ENCODE measurements at places on chromosomes 4 and X.

GRCh38 chr4:158080354-158080753, 92.5 kb downstream of the GASK1B start:
- DNase-seq = no peak

DNA sequence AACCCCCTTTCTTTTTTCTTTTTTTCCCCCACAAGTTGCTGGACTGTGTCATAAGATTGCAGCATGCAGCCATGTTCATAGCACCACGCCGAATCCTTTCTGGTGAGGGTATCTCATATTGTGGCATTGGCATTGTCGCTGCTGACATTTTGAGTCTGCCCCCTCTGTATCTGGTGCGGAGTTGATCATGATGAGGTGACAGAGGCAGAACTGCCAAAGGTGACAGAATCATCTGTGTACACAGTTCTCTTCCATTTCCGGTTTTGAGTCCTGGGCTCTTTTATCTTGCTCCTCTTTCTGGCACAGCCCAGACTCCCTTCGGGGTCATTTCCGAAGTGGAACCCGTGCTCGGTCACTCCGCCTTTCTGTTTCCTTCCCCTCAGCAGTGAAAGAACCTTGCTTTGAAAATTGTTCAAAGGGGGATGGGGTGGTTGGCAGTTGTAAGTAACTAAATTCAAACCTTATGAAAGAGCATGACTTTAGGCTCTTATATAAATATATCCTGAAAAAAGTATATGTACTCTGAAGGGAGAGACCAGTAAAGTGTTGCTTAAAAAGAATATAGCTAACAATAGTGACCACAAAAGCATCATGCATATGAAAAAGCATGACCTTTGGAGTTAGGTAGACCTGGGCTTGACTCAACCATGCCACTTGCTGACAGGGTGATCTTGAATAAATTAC, 55.0 kb upstream of the BMP2K start:
- DNase-seq = no peak

GRCh38 chr4:6876440-6876839, 33.2 kb upstream of the TBC1D14 start:
- no peak for DNase-seq

- no peak for DNase-seq
Observed at GRCh38 chr4:663438-664428, 10.3 kb downstream of the ATP5ME start.

DNA sequence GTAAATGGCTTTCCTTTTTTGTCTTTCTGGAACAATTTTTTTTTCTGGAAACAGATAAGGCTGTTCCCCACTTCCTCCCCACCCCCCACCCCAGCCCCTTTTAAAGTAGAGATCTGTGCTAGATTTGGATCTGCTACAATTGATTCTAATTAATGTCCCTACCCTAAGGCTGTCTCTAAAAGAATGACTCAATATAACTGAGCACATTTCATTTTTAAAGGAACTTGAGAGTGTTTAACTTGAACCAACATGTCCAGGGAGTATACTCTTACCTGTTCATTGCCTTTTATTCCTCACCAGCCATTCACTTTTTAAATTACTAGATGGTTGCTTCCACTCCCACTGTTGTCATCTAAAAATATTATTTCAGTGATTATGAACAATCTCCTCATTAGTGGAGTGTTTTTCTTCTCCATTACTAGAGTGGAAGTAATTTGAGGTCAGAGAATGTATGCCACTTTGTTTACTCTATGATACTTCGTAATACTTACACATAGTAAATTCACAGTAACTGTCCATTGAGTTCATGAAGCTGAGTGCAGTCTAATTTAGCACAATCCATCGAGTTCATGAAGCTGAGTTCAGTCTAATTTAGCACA, 14.1 kb upstream of the CNOT6L start:
- no peak for DNase-seq

DNA sequence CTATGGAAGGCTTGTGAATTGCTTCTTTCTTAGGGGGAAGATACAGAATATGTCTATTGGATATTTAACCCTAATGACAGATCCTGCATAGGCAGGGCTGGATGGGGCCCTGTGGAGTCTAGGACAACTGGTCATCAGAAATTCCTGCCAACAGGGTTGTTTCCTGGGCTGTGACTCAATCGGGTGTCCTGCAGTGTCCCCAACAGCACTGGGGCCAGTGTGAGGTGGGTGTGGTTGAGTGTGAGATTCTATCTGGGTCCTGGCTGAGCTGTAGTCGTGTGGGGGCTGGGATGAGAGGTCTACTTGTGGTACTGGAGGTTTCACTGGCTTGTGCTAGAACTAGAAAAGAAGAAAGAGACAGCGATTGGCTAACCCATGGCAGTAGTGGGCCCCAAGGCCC, 87.3 kb upstream of the WDR1 start:
- DNase-seq = no peak

GRCh38 chr4:89000844-89001360, 56.1 kb downstream of the FAM13A start:
- DNase-seq = peak; percentile 9

GRCh38 chrX:124015721-124016120, 54.2 kb downstream of the STAG2 start:
- no peak for DNase-seq

DNA sequence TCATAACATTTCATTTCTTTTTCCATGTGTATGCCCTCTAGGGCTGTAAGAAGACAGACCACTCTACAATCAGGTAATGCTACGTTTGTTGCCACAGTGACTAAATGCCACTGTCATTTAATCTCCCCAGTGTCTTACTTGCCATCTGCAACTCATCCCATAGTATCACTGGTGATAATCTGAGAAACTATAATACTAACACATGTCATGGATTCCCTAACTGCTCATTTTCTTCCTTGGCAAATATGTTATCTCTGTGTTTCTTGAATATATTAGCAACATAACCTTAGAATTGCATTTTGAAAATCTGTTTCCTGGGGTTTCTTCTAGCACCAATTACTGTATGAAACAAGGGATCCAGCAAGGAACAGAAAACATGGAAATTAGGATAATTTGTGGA, 6.1 kb downstream of the F8A1 start:
- DNase-seq = no peak

- no peak for DNase-seq
Observed at GRCh38 chrX:19193565-19193964, 71.3 kb upstream of the ADGRG2 start.

- DNase-seq = no peak
Observed at GRCh38 chr4:42711496-42711895, 54.6 kb upstream of the ATP8A1 start.

DNA sequence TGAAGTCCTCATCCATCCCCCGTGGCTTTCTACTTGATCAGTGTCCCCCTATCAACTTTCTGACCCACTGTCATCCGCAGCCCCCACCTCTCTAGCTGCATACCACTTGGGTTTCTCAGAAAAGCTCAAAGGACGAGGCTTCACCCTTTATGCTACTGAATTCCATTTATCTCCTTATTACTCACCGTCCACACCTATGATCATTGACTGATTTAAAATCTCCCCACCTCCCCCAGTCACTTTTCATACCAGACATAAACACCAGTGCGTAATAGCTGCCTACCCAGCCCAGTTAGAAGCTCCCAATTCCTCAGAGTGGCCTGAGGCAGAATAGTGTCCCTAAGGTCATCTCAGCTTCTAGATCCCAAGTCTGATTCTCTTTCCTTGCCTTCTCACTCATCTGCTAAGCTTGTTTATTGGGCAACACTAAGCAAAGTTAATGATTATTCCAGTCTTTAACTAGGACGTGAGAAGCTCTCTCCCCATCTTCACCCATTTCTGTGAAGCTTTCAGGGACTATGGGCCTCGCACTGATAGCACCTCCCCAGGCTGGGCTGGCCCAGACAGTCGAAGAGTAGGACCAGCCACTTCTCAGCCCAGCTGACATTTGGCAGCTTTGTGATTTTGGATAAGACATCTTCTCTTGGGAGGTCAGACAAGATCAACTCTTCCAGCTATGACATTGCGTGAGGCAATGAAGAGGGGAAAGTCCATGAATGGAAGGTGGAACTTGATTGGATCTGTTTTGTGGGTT, 7.2 kb upstream of the DDX60L start:
- no peak for DNase-seq

- no peak for DNase-seq
Observed at GRCh38 chr4:85005865-85006377, 39.4 kb upstream of the WDFY3 start.

DNA sequence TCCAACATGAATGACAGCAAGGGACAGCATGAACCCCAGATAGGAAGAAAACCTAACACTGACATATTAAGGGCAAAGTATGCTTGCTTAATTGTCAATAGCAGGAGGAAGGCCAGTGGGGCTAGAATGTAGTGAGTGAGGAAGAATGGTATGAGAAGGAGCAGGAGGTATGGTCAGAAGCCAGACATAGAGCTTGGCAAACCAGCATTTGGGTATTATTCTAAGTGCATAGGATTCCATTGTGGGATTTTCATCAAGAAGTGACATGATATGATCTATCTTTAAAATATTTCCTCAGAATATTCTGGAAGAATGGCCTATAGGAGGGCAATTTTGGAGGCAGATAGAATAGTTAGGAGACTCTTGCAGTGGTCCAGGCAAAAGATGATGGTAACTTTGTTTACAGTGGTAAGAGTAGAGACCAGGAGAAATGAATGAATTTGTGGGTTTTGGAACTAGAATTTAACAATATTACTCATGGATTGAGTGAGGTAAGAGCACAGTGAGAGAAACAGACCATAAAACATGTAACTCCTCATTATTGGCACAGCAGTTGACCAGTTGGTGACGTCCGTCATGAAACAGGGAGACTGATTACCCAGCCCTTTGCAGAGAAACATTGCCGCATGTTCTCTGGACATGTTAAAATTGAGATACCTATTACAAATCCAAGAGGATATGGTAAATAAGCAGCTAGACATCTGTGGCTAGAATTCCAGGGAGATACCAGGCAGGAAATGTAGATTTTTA, 246.5 kb upstream of the HS3ST1 start:
- DNase-seq = no peak

- DNase-seq = no peak
Observed at GRCh38 chr4:183532821-183533220, 28.0 kb downstream of the ING2 start.

GRCh38 chr4:25984266-25984665, 70.2 kb downstream of the SMIM20 start:
- DNase-seq = no peak

GRCh38 chrX:27863809-27864208, 56.0 kb downstream of the MAGEB10 start:
- DNase-seq = no peak

GRCh38 chr4:20299515-20299914, 47.8 kb downstream of the SLIT2 start:
- DNase-seq = no peak

DNA sequence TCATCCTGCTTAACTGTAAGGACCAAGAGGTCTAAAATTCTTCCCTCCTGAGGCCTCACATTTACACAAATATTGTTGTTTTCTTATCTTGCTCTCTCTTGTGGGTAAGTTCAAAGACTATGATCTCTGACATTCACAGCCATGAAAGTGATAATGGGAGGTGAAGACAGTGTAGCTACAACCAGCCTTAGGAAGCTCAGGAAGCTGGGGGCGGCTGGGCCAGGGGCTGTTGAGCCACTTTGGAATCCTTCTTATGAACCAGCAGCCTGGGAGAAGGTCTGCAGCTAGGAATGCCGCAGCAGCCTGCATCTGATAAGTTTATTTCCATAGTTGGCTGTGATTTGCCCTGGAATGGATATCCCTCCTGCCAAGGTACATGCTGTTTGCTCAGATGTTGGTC, 316.2 kb downstream of the STIM2 start:
- DNase-seq = no peak

- no peak for DNase-seq
Observed at GRCh38 chr4:38500433-38500832, 163.6 kb upstream of the KLF3 start.

DNA sequence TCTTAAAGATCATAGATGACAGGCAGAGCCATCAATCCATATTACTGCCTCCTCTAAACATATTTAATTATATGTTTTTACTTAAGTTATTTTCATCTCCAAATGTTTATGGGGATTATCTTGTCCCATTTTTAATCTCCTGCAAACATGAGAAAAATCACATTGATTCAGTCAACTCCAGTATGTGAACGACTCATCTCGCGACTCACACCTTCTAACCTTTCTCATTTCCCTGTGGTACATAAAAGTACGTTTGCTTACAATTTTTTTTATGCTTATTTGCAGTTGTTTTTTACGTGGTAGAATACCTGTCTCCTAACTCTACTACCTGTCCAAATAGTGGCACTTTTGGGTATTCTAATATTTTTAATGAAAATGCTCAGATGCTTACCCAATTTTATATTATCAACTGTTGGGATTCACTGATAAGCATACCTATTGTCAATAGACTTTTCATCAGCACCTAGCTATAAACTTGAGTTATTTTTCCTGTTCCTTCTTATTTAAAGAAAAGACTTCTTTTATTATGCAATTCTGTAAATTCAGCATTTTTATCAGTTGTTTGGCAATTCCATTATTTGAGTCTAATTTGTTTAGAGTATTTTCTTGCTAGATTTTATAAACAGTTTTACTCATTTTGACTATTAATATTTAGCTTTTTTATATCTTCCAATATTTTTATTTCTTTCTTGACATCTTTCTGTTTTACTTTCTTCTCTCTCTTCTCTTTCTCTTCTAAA, 276.6 kb downstream of the ANK2 start:
- DNase-seq = no peak

- no peak for DNase-seq
Observed at GRCh38 chr4:165326831-165327210, 648 bp upstream of the MSMO1 start.

- peak; percentile 26 for DNase-seq
Observed at GRCh38 chr4:37780444-37781130, 45.9 kb upstream of the PGM2 start.

- peak; percentile 24 for DNase-seq
Observed at GRCh38 chr4:111641813-111642579, 503.3 kb upstream of the FAM241A start.

- no peak for DNase-seq
Observed at GRCh38 chr4:6405397-6405706, 67.1 kb downstream of the PPP2R2C start.

GRCh38 chr4:52836678-52837077, 25.4 kb upstream of the RASL11B start:
- DNase-seq = no peak

DNA sequence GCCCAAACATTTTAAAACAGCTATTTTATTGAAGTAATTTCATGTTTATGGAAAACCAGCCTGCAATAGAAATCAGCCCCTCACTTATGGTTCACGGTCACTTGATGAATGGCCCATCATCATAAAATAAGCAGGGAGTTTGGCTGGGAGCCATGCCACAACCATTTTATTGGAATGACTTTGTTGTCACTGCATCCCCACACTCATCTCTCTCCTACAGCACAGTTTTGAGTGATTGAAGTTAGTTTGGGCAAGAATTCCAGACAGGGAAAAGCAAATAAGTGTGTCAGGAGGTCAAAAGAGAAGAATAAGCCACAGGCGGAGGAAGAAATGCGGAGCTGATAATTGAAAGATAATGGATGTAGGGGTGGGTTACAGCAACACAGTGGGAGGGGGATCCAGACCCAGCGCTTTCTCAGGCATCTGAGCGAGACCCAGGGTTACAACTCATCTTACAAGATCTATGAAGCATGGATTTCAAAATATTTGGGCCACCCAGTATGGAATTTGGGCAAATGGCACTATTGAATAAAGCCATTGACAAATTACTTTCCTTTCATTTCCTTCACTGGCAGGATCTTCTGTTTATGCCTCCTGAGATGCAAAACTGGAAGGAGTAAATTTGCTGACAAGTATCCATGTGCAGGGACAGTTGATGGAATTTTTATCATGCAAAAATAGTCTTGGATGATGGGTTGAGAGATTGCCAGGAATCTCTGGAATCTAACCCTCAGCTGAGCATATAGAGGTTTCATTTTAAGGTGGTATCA, 100.8 kb downstream of the SHROOM3 start:
- no peak for DNase-seq

Measured in T47D (cell line).